ENCODE measurements at places on chromosomes 3 and 15.

GRCh38 chr15:52093539-52094510, 18.8 kb downstream of the BCL2L10 start:
- no peak for DNase-seq

- no peak for DNase-seq
These were observed 44.7 kb downstream of the FAM43A start for GRCh38 chr3:194730365-194730764.

- DNase-seq, result no peak
These were observed 13.9 kb upstream of the MGLL start for GRCh38 chr3:127835993-127836882.

DNA sequence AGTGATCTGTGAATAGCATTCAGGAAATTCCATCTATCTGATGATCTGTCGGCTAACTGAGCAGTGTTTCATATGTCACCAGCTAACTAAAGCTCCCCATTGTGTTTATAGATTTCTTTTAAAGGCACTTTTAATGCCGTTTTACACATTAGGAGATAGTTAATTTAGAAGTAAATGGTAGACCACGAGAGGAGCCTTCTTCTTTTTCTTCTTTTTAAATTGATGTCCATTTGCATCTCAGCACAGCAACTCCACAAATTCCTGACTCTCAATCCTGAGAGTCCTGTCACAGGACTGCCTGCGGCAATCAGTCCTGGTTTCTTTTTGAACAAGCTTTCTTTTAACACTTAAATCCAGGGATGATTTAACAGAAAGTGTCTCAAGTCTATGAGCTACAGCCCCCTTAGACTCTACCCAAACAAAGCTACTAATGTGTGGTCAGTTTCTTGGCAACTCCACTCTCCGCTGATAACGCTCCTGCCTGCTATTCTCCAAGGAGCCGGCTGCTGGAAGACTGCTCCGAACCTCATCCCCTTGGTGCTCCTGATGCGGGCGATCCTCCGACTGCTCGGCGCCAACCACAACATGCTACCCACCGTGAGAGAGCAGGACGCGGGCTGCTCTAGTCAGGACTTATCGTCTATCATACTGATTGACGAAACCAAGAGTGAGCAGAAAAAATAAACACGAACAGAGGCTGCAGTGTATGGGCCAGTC, 421.4 kb downstream of the MECOM start:
- no peak for DNase-seq

- DNase-seq, result no peak
These were observed 3.2 kb upstream of the GPR171 start for GRCh38 chr3:151206201-151206600.

- DNase-seq, result no peak
These were observed 140.4 kb downstream of the SLC9A9 start for GRCh38 chr3:143707848-143708247.

DNA sequence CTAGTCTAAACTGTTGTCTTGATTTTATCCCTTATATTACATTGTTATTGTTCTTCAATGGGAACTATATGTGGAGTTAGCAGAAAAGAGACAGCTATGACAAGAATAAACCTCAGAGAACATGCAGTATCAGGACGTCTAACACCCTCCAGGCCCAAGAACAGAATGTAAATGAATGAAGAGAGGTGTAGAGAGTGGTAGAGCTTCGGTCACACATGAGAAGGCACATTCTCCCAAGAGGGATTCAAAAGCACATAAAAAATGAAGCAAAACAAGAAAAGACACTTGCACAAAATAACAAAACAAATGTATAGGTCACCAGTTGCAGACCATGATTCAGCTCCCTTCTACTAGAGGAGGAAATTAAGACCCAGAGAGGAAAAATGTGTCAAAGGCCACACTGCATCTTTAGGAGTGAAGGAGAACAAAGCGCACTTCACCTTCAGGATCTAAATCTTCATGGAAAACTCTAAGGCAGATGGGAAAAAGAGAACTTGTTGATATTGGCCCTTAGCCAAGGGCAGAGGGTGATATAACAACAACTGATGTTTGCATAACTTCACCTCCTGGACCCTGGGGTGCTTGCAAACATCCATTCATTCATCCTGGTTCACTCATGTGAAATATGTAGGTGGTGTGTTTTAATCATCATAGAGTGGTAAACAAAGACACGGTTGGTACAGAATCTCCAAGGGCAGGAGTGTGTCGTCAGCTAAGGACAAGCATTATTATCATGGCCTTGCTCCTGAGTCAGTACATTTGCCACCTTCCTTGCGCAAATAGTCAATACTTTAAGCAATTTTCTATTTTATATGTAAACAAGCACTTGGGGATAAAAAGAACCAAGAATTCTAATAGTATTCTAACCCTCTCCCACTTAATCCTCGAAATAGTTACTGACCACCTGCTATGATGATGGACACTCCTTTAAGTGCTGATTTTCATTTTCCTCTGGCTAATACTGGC, 8.8 kb downstream of the NEK10 start:
- no peak for DNase-seq

DNA sequence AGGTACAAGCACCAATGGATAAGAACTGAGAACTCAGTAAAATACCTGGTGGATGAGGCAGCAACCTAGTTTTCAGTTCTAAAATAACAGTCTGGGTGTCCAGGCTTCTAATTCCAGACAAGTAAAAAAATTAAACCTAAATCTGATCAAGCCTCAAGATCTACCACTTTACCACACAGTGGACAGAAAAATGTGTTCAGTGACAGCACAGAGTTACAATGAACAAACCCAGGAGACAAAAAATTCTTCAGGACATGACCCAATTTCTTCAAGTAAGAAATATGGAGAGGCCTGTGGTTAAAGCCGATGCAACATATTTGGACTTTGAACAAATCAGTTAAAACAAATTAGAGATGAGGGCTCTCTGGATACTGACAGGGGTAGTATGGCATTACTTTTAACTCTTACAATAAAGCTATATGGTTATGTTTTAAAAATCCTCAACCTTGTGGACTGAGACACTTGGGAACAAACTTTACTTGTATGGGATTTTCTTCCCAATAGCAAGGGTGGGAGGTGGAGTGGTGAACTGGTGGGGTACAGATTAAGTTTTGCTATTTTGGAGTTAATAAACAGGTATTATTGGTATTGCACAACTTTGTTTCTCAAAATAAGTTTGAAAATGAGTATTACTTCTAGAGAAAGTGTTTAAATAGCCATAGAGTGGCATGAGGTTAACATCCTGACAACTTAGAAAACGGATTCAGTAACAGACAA, 14.2 kb downstream of the CCNL1 start:
- no peak for DNase-seq

- no peak for DNase-seq
These were observed 7.8 kb upstream of the NRROS start for GRCh38 chr3:196631682-196632045.

DNA sequence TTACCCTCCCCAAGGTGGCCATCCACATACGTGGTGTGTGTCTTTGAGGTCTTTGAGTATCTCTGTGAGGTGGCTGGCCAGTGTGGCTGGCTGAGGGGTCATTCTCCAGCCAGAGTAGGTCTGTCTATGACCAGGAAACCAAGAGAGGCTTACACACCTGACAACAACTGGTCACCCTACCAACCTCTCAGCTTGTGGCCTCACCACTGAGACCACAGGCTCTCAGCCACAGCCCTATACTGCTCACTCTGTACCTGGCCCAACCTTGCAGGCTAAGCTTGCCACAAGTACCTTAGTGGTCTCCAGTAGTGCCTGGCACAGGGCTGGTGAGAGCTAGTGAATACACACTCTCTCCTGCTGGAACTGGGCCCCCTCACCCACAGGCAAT, 5.1 kb downstream of the HEMK1 start:
- DNase-seq, result no peak

- no peak for DNase-seq
These were observed 89.0 kb downstream of the GHSR start for GRCh38 chr3:172359231-172359630.

DNA sequence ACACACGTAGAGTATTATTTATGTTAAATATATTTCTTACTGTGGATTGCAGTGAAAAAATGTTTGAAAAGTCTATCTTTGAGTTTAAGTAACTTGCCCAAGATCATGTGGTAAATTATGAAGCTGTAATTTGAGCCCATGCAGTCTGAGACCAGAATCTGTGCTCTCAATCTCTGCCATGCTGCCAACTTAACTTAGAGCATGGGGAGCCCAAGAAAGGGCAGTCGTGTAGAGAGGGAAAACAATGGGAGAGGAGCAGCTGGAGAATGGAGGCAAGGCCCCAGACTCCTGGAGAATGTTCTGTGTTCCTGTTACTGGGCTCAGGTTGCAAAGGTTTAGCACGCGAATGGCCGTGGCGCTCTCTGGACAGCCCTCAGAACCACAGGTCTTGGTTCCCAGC, 311.6 kb upstream of the RASGRP1 start:
- DNase-seq, result no peak

DNA sequence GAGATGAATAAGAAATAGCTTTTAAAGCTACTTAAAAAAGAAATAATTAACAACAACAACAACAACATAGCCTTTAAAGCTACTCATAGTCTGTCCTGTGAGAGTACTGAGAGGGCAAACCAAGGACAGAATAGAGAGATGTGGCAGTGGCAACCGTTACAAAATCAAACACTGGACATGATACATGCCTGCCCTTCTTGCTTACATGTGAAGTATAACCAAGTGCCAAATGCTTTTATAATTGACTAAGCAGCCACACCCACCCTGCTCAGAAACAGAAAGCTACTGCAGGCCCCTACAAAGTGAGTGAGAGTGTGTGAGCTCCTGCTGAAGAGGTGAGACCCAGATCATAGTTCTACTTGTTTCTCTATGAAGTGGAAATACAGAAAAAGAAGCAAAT, 38.4 kb downstream of the NDUFB4 start:
- DNase-seq, result no peak

GRCh38 chr3:114112696-114113095, 56.2 kb downstream of the QTRT2 start:
- DNase-seq, result no peak

DNA sequence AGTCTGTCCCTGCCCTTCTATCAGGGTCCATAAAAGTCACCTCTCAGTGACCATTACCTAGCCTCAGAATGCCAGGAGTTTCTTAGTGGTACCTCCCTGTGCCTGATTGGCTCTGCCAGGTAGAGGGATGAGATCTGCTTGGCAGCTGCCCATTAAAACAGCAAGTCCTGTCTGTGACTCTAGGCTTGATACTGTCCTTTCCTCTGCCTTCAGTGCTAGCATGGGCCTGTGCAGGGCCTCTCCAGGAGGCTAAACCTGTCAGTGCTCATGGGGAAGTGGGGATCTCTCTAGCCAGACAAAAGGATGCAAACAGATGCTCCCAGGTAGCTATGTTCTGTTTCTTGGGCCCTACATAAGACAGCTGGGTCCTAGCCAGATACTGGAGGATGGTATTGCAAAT, 10.0 kb upstream of the MANF start:
- DNase-seq, result no peak

DNA sequence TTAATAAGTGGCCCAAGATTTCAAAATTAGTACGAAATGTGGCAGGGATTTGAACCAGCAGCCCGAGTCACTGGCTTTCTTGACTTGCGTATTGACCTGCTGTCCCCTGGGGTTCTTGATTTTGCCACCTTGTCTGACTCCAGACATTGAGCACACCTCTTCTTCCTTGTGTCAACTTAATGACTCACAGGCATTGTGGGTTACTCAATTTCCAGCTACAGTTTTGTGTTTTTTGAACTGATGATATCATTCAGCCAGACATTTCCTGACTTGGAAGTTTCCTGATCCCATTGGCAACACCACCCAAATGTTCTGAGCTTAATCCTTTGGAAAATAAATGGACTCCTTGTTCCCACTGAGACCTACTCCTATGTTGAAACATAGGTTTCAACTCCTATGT, 64.2 kb downstream of the MOBP start:
- DNase-seq, result no peak

DNA sequence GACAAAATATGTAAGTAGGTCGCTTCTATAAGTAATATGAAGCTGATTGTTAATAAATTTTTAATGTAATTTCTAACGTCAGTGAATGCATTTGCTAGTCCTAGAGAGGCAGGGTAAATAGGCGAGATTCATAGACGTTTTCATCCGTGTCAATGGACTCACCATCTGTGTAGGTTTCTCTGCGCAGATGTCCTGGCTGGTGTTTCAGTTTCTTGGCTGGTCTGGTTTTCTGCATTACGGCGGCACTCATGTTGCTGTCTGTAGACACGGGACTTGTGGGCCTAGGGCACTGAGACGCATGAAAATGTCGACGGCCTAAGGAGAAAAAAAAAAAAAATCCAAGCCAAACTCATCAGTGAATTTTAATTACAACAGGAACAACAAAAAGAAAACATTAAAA, 1153.3 kb downstream of the ROBO1 start:
- no peak for DNase-seq

GRCh38 chr3:102916532-102916931, 481.7 kb downstream of the ZPLD1 start:
- DNase-seq, result no peak

DNA sequence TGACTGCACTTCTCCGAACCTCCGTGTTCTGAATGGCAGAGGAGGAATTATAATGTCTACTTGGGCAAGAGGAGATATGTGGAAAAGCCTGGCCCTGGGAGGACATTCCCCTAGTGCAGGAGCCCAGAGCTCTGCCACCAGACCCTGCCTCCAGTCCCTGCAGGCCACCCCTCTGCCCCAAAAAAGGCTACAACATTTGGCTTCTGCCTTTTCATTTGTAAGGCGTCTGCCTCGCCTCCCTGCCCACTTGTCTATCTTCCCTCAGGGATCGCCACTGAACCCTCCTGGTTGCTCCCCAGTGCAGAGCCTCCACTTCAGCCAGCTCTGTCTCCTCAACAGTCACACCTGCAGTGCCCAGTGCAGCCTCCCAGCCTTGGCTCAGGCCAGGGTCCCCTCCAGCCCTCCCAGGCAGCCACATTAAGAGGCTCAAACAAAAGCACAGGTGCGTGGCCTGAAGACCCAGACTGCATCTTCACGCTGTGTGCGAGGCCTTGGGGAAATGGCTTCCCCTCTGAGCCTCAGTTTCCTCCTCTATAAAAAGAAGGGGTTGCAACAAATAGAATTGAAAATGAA, 125.9 kb upstream of the SMAD3 start:
- DNase-seq, result no peak

- DNase-seq, result no peak
These were observed 59.6 kb downstream of the DLG1 start for GRCh38 chr3:197238842-197239241.

DNA sequence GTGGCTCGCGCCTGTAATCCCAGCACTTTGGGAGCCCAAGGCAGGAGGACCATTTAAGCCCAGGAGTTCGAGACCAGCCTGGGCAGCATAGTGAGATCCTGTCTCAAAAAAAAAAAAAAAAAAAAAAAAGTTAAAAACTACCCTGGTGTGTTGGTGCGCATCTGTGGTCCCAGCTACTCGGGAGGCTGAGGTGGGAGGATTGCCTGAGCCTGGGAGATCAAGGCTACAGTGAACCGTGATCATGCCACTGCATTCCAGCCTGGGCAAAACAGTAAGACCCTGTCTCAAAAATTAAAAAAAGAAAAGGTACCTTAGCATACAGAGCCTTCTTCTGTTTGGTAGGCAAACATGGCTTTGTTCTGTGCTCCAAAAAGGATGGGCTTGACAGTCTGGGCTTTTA, 57.5 kb downstream of the PTPRG start:
- no peak for DNase-seq

DNA sequence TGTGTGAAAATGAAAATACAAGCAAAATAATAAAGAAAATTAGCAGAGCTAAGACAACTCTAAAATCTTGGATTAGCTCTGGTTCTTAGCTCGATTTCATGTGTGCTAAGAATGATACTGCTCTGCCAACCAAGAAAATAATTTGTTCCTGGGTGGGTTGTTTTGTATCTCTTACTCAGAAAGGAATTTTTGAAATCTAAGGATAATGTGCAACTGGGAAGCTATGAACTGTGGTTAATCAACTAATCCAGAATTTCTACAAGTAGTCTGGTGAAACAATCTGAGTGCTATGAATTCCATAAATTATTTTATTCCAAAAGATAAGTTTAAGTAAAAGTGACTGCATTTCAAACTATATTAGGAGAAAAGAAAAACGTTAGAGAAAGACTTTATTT, 92.0 kb downstream of the TFDP2 start:
- DNase-seq, result no peak

All from stimulated activated CD8-positive, alpha-beta memory T cell treated with anti-CD3 and anti-CD28 coated beads, Interleukin-7, amount 100 ng/mL, for 1 hour (primary cell).